Right renal cortex interstitium (tissue), 3 donors: ENCODE measurements at places on chromosomes 2 and 18. TPM values are rescaled to one million over a fixed set of nuclear protein-coding genes. Genes with fewer than 3 reads are reported as not detected.
A peak's percentile ranks its signal among the peaks of the same experiment; 100 is the strongest.

- DNase-seq = no peak
These were observed 476.3 kb downstream of the SOX11 start for GRCh38 chr2:6168485-6168884.

- DNase-seq = no peak
These were observed 171.1 kb upstream of the RBMS1 start for GRCh38 chr2:160664603-160665140.

GRCh38 chr18:6013171-6013810 is 118.0 kb upstream of the TMEM200C start:
- no peak for DNase-seq

REG1B gene
- polyA plus RNA-seq = not detected

- DNase-seq = no peak
These were observed 55.1 kb upstream of the ACSL3 start for GRCh38 chr2:222805591-222806304.

DNA sequence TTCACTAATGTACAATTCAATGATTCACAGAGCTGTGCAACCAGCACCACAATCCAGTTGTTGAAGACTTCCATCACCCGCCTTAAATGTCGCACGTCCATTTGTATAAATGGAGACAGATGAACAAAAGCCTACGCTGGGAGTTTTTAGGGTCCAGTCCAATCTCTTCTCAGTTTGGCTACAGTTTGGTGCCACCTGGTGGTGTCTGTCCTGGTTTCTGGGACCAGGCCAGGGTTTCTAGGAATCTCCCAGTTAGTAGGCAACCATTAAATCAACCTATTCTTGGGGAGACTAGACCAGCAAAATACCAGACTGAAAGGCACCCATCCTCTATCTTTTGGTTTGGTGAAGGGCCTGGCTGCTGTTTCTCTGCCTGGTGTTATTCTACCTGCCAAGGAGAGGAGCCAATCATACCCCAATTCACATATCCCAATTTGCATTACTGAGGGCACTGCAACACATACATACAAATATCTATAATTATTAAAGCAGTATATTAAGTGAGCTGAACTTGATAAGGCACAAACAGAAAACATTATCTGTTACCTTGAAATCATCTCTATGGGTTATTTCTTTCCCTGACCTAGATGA is 3.2 kb upstream of the DDX1 start:
- peak; percentile 51 for DNase-seq

- no peak for DNase-seq
These were observed 12.6 kb downstream of the GLI2 start for GRCh38 chr2:120748310-120748709.

GRCh38 chr2:6806604-6807003 is 59.1 kb downstream of the CMPK2 start:
- no peak for DNase-seq

DNA sequence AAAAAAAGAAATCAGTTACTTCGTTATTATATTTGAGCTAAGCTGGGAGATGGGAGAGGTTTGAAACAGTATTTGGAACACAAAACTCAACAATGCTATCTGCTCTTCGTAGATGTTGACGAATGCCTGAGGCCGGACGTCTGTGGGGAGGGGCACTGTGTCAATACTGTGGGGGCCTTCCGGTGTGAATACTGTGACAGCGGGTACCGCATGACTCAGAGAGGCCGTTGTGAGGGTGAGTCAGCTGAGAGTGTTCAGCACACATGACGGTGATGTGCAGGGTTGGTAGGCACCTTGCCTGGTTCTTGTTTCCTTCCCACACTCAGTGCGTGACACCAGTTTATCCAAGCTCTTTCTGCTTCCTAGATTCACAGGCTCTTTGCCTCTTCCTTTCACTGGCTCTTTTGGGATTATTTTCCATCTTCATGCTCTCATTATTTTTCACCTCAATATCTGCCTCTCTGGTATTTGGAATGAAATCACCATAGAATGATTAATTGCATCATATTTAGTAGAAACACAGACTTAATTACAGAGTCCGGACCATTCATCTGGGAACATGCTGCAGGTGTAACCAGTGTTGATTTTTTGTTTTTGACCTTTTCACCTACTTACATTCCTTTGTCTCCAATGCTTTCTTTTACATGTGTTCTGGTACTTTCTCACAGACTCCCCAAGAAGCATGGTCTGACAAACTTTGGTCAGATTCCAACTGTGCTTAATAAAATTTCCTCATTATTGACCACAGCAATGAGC is 200.6 kb upstream of the RASGRP3 start:
- no peak for DNase-seq

DNA sequence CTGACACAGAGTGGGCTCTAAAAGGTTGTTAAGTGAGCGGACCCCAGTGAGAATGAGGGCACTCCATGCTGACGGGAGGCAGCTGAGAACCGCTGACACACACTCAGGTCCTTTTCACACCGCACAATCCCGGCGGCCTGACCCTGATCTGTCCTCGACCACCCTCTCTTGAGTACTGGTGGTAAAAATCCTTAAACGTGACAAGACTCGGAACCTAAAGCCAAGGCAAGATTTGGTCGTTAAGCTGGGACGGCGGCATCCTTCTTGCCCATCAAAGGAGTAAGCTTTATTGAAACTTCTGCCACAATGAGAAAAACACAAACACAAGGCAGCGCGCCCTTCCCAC is 569 bp downstream of the TMX3 start:
- peak; percentile 3 for DNase-seq

UBE2F gene
- 42.7 TPM for polyA plus RNA-seq

COL3A1 gene
- polyA plus RNA-seq = 1,115 TPM

GRCh38 chr2:47194410-47194809 is 39.3 kb upstream of the STPG4 start:
- no peak for DNase-seq

GRCh38 chr18:56248610-56249235 is 389.7 kb downstream of the TXNL1 start:
- DNase-seq = no peak

DSG1 gene
- polyA plus RNA-seq = 0.07 TPM

- DNase-seq = no peak
These were observed 18.1 kb upstream of the CDH19 start for GRCh38 chr18:66621816-66622576.

CD8B2 gene
- polyA plus RNA-seq = 0.18 TPM

GRCh38 chr2:170455617-170456426 is 259.3 kb upstream of the SP5 start:
- no peak for DNase-seq

PROC gene
- 1.8 TPM for polyA plus RNA-seq

DNA sequence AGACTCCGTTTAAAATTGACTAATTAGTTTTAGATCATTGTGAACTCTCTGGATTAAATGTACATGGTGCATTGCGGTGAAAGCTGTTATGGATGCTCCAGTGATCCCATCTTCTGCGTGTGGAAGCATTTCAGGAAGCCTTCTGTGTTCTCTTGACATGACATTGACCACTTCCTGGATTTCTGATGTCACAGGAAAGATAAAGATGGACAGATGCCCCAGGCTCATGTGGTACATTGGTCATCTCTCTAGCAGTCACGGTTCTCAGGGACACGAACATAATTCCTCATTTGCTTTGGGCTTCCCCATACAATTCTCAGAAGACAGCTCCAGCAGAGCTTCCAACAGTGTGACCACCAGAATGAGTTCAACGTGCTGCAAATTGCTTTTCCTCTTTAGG is 26.9 kb downstream of the AGAP1 start:
- no peak for DNase-seq

ANKRD30BL gene
- 0.64 TPM for polyA plus RNA-seq

DNA sequence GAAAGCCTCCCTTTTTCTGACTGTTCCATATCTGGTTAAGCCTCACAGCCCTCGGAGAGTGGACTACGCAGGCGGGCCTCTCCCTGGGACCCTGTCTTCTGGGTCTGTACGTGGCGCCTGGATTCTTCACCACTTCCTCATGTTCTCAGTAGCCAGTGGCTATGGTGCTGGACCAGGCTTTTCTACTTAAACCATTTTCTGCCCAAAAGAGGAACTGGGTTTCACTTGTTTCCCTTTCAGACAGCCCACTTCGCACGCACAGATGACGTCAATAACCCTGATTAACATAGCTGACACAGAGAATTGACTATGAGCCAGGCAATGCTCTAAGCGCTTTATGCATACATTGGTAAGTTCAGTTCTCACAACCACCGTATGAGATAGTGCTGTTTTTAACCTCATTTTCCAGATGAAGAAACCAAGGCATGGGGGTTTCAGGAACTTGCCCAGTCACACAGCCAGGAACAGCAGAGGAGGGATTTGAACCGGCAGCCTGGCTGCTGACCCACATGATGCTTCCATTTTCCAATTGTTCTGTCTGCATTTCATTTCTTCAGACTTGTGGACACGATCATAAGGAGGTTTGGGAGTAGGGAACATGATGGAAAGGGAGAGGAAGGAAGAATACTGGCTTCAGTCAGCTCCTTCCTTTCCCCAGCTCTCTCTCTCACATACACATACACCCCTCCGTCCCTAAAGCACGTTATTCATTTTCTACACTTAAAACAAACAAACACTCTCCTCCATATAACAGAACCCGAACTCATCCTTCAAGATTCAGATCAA is 41.7 kb downstream of the MYOM1 start:
- no peak for DNase-seq

GRCh38 chr2:230987137-230988020 is 8.5 kb upstream of the SPATA3 start:
- peak; percentile 36 for DNase-seq

WNT10A gene
- polyA plus RNA-seq = 0.57 TPM

DNA sequence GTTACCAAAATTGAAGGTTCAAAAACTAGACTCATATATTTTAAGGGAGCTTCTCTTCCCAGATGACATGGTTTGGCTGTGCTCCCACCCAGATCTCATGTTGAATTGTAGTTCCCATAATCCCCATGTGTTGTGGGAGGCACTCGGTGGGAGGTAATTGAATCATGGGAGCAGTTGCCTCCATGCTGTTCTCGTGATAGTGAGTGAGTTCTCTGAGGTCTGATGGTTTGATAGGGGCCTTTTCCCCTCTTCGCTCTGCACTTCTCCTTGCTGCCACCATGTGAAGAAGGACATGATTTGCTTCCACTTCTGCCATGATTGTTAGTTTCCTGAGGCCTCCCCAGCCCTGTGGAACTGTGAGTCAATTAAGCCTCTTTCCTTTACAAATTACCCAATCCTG is 140.1 kb downstream of the MAIP1 start:
- no peak for DNase-seq

DNA sequence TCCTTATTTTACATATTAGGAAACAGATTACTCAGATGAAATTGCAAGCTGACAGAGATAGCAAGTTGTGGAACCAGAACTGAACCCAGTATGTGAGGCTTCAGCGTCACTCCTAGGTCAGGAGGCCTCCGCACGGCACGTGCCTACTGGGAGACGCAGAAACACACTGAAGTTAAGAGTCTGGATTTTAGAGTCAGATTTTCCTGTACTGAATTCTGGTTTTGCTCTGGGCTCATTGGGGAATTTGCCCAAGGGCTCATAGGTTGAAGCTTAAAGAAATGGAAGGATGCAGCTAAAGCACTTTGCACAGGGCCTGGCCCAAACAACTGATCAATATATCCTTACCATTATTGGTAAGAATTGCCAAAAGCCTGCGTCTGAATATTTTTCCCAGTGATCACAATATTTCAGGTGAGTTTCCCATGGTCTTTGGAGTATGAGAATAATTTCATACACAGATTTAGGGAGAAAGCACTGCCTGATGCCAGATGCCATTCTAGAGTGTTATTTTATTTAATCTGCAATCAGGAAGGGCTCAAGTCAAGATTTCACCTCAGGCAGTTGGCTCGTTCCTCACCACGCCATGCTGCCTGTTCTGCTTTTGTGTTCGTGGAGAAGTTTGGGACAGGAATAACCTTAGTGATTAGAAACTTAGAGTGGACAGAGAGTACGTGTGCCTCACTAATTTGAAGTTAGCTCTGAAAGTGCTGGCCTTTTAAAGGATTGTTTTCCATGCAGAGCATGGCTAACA is 331.9 kb downstream of the MYCN start:
- no peak for DNase-seq

DNA sequence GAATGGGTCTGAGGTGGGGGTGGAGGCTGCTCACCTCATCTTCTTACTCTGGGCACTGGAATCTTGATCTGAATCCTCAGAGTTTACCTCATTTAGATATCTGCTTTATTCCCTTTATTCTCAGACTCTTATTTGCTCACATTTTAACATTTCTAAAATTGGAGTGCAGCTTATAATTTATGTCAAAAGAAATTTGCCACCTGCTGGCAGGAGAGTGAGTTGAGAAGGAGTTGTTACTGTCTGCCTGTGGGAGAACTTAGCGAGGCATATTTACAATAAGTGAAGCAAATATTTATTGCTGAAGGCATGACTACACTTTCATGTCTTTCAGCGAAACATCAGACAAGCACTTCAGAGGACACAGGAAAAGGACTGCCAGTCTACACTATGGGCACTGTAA is 16.4 kb upstream of the KIAA2012 start:
- DNase-seq = no peak

GRCh38 chr2:75563591-75563990 is 2.9 kb upstream of the EVA1A start:
- no peak for DNase-seq

PSMA8 gene
- polyA plus RNA-seq = not detected

- DNase-seq = no peak
These were observed 35.9 kb downstream of the INPP5D start for GRCh38 chr2:233096006-233096405.

- DNase-seq = no peak
These were observed 158.4 kb downstream of the EN1 start for GRCh38 chr2:118689033-118689432.

HAAO gene
- polyA plus RNA-seq = 38.4 TPM

ZNF521 gene
- polyA plus RNA-seq = 45.1 TPM

COLEC12 gene
- polyA plus RNA-seq = 30.4 TPM

SLC9A4 gene
- 6.1 TPM for polyA plus RNA-seq

KLHL41 gene
- 1.1 TPM for polyA plus RNA-seq

TOGARAM2 gene
- polyA plus RNA-seq = 0.89 TPM

- DNase-seq = no peak
These were observed 12.0 kb upstream of the ZCCHC2 start for GRCh38 chr18:62510789-62511188.

- DNase-seq = no peak
These were observed 645 bp downstream of the MIB1 start for GRCh38 chr18:21741312-21741561.

- no peak for DNase-seq
These were observed 158.6 kb downstream of the PIK3C3 start for GRCh38 chr18:42113529-42114191.
